ENCODE measurements at places on chromosomes 7 and 10. TPM values are rescaled to one million over a fixed set of nuclear protein-coding genes. Genes with fewer than 3 reads are reported as not detected.

Gene TUBAL3
- total RNA-seq: 0.44 TPM

Gene ACSM6
- not detected for total RNA-seq

Gene LEP
- not detected for total RNA-seq

Gene TFPI2
- 42.5 TPM for total RNA-seq

Gene MRLN
- total RNA-seq: not detected

Gene MAGI2
- 9.0 TPM for total RNA-seq

Gene CFAP69
- 13.2 TPM for total RNA-seq

Gene ITPRID1
- not detected for total RNA-seq

Gene TFEC
- total RNA-seq: 14.4 TPM

Gene OR2A1
- total RNA-seq: not detected

Gene LRRC17
- 4.0 TPM for total RNA-seq

Gene CPN1
- total RNA-seq: not detected

Gene AFAP1L2
- 24.0 TPM for total RNA-seq

Gene C10orf62
- 1.6 TPM for total RNA-seq

Gene AHCYL2
- total RNA-seq: 25.2 TPM

Gene PNLIPRP2
- total RNA-seq: not detected

Gene SUN3
- total RNA-seq: 0.54 TPM

Gene ZNF800
- total RNA-seq: 36.8 TPM

Gene CNNM1
- total RNA-seq: 0.85 TPM

Gene HECTD2
- 12.2 TPM for total RNA-seq

Gene OR2A42
- 0.06 TPM for total RNA-seq

Gene SPDYE2
- total RNA-seq: 0.50 TPM

Gene TDRD1
- 0.88 TPM for total RNA-seq

Gene CXCL12
- total RNA-seq: 99.5 TPM

Gene POLR1F
- 13.3 TPM for total RNA-seq

Data from kidney (tissue), 22 donors.